ENCODE measurements at places on chromosomes 5 and 9.

GRCh38 chr9:76463211-76463610, 4.2 kb downstream of the GCNT1 start:
- no peak for DNase-seq

- no peak for DNase-seq
Observed at GRCh38 chr9:26131886-26132285, 453.6 kb upstream of the TUSC1 start.

- DNase-seq = no peak
Observed at GRCh38 chr5:136802383-136802782, 437.0 kb upstream of the TRPC7 start.

DNA sequence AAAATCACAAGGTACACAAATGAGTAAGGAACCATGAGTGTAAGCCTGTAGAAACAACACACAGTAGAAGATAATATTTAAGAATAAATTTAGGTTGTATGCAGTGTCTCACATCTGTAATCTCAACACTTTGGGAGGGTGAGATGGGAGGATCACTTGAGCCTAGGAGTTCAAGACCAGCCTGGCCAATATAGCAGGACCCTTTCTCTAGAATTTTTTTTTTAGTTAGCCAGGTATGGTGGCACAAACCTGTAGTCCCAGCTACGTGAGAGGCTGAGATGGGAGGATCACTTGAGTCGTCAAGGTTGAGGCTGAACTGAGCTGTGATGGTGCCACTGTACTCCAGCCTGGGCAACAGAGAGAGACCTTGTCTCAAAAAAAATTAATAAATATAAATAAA, 401.2 kb upstream of the RORB start:
- DNase-seq = no peak

DNA sequence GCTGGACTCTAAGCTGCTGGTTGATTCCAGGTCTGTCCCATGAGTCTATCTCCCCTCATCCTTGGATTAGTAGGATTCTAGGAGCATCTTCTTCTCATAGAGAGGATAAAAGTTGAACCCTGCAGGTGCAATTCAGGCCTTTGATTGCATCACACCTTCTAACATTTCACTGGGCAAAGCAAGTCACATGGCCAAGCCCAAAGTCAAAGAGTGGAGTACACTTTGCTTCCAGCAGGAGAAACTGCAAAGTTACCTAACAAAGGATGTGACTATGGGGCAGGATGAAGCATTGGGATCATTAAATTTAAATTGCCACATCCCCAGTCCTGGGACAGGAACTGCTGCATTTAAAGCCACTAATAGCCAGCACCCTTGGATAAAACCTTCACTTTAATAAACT, 51.0 kb upstream of the EGFLAM start:
- DNase-seq = no peak

DNA sequence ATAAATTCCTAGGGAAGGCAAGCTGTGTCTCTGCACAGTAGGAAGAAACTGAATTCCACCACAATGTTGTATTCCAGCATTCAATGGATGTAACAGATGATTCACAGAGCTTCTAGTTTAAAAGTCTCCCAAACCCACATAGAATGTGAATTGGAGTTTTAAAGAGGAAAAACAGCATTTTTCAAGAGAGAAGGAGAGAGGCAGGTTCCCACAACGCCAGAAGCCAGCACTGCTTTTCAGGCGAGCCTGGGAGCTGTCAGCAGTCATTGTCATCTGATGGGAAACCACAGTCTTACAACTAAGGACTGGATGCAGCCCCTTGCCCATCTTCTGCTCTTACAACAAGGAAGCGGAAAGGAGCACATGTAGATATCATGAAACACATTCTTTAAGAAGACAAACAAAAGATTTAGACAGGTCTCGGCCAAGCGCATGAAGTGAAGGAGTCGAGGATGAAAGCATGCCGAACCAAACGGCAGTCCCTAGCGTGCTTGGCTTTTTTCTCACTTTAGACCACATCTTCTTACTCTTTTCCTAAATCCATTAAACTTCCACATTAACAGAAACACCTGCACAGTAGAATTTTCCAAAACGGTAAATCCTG, 638 bp downstream of the DIRAS2 start:
- DNase-seq = no peak

DNA sequence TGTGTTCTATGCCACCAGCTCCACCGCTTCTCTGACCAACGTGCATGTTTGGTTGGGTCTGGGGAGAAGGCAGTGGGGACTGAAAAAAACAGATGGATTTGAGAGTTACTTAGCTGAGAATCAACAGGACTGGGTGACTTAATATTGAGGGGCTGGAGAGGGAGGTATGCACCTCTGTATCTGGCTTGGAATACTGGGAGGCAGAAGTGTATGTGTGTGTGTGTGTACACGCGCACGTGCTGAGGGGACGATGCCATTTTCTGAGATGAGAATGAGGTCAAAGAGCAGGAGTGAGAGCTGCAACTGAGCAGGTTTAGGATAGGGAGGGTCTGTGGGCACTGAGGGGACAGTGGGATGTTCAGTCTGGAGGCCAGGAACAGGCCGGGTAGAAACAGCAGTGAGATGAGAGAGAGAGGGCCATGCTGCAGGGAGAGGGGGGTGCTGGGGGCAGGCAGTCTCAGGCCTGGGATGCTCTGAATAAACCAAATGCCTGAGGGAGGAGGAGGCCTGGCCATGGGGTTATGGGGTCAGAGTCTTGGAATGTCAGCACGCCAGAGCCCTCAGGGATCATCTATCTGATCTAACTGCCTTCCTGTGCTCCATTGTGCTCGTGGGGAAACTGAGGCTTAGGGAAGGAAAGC, 14.0 kb downstream of the PDGFRB start:
- DNase-seq = no peak

DNA sequence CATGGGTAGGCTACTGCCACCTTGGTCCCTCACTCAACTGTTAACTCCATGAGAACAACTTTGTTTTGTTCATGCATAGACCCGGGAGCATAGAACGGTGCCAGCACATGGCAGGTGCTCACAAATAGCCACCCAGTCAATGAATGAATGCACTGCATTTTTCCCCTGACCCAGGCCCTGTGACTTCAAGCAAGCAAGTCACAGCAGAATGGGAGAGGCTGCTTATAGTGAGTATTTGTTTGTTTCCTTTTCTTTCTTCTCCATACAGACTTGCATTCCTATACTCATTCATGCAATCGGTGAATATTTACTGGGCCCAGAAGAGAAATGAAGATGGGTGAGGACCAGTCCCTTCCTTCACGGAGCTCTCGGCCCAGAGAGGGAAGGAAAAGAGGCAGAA, 62.0 kb downstream of the SHB start:
- no peak for DNase-seq

All from stimulated activated CD4-positive, alpha-beta T cell treated with anti-CD3 and anti-CD28 coated beads, Interleukin-4, amount 100 ng/mL, for 48 hours (primary cell).